ENCODE measurements at places on chromosomes 6 and 20.

- DNase-seq, result no peak
Observed at GRCh38 chr6:66418906-66419305, 711.9 kb upstream of the EYS start.

DNA sequence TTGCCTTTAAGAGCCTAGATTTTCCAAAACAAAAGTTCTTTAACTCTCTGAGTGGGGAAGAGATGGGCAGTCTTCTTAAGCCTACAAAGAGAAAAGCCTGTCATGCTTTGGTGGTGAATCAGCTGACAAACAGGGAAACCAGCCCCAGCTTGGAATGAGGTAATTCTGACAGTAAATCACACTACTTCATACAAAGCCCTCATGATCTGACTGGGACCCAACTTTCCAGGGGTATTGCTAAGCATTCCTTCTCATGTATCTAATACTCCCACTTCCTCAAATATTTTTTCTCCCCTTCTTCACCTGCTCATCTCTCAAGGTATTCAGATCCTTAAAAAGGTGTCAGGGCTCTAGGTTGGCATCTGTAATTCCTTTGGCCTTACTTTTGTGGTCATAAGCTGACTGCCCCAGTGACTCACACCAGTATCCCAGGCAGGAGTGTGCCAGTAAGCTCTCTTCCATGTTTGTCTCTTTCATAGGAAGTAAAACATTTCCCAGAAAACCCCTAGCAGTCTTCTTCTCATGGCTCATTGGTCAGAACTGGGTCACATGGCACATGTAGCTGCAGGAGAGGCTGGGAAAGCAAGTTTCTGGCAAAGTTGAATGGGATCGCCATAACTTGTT, 15.0 kb upstream of the TBC1D22B start:
- DNase-seq, result peak; percentile 98

GRCh38 chr20:59966428-59966827, 8.2 kb downstream of the CDH26 start:
- DNase-seq, result no peak

DNA sequence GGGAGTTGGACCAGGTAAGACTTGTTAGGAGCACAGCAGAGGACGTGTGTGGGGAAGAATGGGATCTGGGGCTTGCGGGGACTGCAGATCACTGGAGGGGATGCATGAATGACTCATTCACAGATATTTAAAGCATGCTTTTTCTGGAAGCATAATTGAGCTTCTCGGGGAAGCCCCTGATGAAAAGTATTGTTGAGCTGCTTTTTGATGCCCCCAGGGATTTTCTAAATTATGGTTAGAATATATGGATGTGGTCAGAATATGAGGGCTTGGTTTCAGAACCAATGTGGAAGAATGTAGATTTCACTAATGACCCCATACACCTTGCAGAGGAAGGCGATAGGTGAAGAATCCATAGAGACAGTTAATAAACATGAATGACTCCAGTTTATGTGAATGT, 36.1 kb downstream of the GMPR start:
- no peak for DNase-seq

DNA sequence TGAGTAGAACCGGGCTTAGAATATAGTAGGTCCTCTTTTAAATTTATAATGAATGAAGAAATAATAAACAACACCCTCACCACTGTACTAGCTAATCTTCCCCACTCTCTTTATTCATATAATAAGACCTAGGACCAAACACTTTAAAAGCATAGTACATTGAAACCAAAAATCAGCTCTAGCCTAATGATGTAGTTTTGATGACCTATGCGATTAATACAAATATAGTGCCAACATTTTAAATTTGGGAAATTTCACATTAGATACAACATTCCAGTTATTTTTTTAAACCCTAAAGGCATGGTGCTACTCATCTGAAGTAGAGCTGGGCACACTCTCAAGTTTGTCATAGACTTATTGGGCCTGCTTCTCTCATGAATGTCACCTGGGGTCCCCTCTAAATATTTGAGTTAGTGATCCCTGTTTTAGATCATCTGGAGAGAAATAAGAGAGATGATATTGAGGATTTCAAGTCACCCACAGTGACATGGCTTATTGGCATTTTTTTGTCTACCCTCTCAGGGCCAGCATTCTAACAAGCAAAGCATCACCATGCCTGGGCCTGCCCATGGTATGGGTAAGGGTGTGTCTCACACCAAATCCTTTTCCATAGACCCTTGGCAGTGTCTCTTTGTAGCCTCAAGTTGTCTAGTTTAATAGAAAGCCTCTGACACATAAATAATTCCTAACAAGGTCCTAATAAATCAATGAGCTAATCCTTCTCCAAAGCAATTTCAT, 319.8 kb downstream of the HIVEP2 start:
- DNase-seq, result no peak

DNA sequence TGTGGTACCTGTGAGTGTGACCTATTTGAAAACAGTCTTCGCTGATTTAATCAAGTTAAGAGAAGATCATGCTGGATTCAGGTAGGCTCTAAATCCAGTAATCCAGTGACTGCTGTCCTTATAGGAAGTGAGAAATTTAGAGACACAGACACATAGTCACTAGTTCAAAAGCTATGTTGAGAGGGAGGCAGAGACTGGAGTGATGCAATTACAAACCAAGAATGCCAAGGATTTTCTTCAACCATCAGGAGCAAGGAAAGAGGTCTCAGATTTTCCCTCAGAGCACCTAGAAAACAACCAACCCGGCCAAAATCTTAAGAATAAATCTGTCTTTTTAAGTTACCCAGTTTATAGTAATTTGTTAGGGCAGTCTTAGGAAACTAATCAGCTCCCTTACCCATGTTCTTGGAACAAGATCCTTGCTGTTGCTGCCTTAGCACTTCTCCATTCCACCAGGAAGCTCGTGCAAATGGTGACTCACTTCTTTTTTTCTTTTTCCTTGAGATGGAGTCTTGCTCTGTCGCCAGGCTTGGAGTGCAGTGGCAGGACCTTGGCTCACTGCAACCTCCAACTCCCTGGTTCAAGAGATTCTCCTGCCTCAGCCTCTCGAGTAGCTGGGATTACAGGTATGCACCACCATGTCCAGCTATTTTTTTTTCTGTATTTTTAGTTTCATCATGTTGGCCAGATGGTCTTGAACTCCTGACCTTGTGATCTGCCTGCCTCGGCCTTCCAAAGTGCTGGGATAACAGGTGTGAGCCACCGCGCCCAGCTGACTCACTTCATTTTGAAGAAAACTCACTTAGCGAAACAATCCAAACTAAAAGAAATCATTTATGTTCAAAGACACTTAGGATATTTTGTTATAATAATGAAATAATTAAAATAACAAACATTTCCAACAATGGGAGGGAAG, 34.4 kb upstream of the ZNF184 start:
- no peak for DNase-seq

DNA sequence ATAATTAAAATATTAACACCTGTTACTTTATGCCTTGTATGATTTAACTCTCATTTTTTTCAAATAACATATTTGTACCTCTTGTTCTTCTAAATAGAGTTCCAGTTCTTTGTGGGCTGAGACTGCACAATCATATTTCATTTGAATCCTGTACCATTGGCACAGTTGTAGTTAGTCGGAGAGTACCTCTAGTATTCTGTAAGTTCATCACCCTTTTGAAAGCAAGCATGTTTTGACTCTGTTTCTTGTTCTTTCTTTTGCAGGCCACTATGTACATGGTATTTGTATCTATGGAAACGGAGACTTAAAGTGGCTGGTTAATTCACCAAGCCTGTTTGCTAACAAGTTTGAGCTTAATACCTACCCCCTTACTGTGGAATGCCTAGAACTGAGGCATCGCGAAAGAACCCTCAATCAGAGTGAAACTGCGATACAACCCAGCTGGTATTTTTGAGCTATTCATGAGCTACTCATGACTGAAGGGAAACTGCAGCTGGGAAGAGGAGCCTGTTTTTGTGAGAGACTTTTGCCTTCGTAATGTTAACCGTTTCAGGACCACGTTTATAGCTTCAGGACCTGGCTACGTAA, 68.2 kb downstream of the C6orf52 start:
- no peak for DNase-seq

GRCh38 chr6:33236852-33237251, 28.6 kb downstream of the RING1 start:
- DNase-seq, result no peak

- no peak for DNase-seq
Observed at GRCh38 chr6:148398678-148399077, 56.0 kb downstream of the SASH1 start.

DNA sequence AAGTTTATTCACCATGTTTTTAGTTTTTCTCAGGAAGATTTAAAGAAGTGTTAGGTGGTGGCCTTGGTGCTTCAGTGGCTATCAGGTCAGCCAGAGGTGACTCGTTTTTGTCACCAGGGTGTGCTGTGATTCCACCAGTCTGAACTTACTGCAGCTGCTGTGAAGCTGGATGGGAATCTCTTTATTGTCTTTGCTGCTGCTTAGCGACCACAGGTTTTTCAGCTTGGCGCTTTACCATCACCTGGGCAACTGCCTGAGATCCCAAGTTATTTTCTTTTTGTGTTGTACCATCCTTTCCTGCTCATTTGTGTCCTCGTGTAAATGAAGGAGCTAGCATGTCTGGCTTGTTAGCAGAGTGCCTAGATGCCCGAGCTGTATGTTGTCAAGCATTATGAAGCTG, 146.9 kb downstream of the MACROD2 start:
- peak; percentile 45 for DNase-seq

- DNase-seq, result no peak
Observed at GRCh38 chr6:154909311-154909710, 85.8 kb upstream of the TIAM2 start.

GRCh38 chr20:19213946-19214490, 1.6 kb downstream of the SLC24A3 start:
- DNase-seq, result no peak
